ENCODE measurements at places on chromosomes 5 and 9. TPM values are rescaled to one million over a fixed set of nuclear protein-coding genes. Genes with fewer than 3 reads are reported as not detected.

PCDHAC1 gene
- not detected for total RNA-seq

HSPB3 gene
- total RNA-seq = not detected

ADAMTS12 gene
- total RNA-seq = not detected

ITK gene
- total RNA-seq = 236 TPM

PCDHGA6 gene
- total RNA-seq = not detected

EXOSC2 gene
- total RNA-seq = 82.5 TPM

NDUFS4 gene
- 69.2 TPM for total RNA-seq

RPP25L gene
- total RNA-seq = 37.9 TPM

PPP2R2B gene
- 0.65 TPM for total RNA-seq

IL4 gene
- total RNA-seq = 0.72 TPM

RASGRF2 gene
- total RNA-seq = 15.8 TPM

PGM5 gene
- total RNA-seq = not detected

TEK gene
- total RNA-seq = not detected

DNAJC21 gene
- 51.8 TPM for total RNA-seq

ANKRD31 gene
- 0.94 TPM for total RNA-seq

DND1 gene
- total RNA-seq = 2.9 TPM

TXNDC8 gene
- total RNA-seq = not detected

RAB3C gene
- total RNA-seq = not detected

HACD4 gene
- total RNA-seq = 4.0 TPM

SHOC1 gene
- not detected for total RNA-seq

F12 gene
- 7.9 TPM for total RNA-seq

KCNIP1 gene
- not detected for total RNA-seq

PCDHB2 gene
- not detected for total RNA-seq

PCDHGB3 gene
- 0.07 TPM for total RNA-seq

NUTM2G gene
- not detected for total RNA-seq

PLPPR1 gene
- not detected for total RNA-seq

REEP2 gene
- total RNA-seq = 3.1 TPM

ROPN1L gene
- total RNA-seq = not detected

CBY3 gene
- 0.47 TPM for total RNA-seq

MOB3B gene
- 0.67 TPM for total RNA-seq

NKD2 gene
- total RNA-seq = 2.3 TPM

ALDH1B1 gene
- 26.5 TPM for total RNA-seq

LRRC19 gene
- not detected for total RNA-seq

FAM221B gene
- total RNA-seq = not detected

IL7R gene
- 136 TPM for total RNA-seq

ZBTB26 gene
- 5.3 TPM for total RNA-seq

AGGF1 gene
- 33.5 TPM for total RNA-seq

DMRT2 gene
- not detected for total RNA-seq

TSLP gene
- total RNA-seq = 1.0 TPM

LTC4S gene
- total RNA-seq = not detected

CCL27 gene
- 0.43 TPM for total RNA-seq

PCDHGB5 gene
- total RNA-seq = 0.11 TPM

ELL2 gene
- 39.7 TPM for total RNA-seq

IL33 gene
- not detected for total RNA-seq

ZNF883 gene
- total RNA-seq = 1.6 TPM

ARHGEF39 gene
- total RNA-seq = 16.0 TPM

C5orf58 gene
- not detected for total RNA-seq

PKD2L2 gene
- total RNA-seq = not detected

PDZD2 gene
- total RNA-seq = not detected

DNAH5 gene
- total RNA-seq = not detected

FAM200C gene
- total RNA-seq = 0.83 TPM

MTAP gene
- total RNA-seq = 70.2 TPM

KCNN2 gene
- not detected for total RNA-seq

ETF1 gene
- 154 TPM for total RNA-seq

UBE2B gene
- total RNA-seq = 97.6 TPM

SRD5A1 gene
- 10.6 TPM for total RNA-seq

PCDHGA3 gene
- total RNA-seq = not detected
